Substantia nigra (tissue), 51 donors: ENCODE measurements at places on chromosomes 7 and 10.

- no peak for DNase-seq
Measured at GRCh38 chr7:23356726-23357125, 57.6 kb downstream of the MALSU1 start.

DNA sequence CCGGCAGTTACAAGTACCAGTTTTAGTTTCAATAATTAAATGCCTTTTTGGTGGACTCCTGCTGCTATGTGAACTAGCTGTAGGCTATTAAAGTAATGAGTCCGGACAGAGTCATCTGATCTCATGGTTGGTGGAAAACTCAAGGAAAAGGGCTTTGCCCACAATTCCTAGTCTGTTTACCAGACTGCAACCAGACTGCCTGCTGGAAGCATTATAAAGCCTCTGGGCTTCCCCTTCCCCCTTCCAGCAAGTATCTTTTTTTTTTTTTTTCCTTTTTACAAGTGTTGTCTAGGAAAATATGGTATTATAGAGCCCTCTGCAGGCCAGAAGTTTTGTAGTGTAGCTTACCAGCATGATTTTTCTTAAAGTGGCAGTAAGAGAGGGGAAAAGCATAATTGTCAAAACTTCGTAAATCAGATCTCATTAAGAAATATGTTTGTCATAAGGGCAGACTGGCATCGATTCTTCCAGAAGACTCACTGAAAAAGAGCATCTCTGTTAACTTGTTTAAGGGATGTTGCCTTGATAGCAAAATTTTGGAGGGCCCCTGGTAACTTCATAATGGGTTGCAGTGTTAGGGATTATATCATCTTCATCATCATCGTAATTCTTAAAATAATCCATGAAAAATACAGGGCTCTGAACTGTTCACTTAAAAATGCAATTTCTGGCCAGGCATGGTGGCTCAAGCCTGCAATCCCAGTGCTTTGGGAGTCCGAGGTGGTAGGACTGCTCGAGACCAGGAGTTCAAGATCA is 181.3 kb downstream of the TAX1BP1 start:
- DNase-seq, result peak; percentile 35

- no peak for DNase-seq
Measured at GRCh38 chr10:101054351-101054750, 7.4 kb upstream of the KAZALD1 start.

GRCh38 chr7:135743907-135744731 is 4.5 kb downstream of the FAM180A start:
- DNase-seq, result no peak
